ENCODE measurements at places on chromosomes 3 and 15.

GRCh38 chr15:41559239-41559782 is 299 bp downstream of the TYRO3 start:
- no peak for DNase-seq

DNA sequence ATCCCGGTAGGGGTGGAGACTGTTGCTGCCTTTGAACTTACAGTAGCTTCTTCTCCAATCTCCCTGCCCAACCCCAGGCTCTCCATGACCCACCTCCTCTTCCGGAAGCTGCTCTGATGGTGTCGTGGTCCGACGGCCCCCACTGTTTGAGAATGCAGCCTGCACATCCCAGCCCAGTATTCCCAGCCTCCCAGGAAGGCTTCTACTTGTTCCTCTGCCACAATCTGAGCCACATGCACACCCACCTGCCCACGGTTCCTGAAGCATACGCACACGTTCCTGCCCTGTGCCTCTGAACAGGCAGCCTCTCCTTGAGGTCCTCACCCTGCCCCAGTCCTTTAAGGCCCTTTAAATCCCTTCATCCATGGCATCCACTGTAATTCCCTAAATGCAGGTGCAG is 57.4 kb downstream of the ABTB1 start:
- DNase-seq: no peak

DNA sequence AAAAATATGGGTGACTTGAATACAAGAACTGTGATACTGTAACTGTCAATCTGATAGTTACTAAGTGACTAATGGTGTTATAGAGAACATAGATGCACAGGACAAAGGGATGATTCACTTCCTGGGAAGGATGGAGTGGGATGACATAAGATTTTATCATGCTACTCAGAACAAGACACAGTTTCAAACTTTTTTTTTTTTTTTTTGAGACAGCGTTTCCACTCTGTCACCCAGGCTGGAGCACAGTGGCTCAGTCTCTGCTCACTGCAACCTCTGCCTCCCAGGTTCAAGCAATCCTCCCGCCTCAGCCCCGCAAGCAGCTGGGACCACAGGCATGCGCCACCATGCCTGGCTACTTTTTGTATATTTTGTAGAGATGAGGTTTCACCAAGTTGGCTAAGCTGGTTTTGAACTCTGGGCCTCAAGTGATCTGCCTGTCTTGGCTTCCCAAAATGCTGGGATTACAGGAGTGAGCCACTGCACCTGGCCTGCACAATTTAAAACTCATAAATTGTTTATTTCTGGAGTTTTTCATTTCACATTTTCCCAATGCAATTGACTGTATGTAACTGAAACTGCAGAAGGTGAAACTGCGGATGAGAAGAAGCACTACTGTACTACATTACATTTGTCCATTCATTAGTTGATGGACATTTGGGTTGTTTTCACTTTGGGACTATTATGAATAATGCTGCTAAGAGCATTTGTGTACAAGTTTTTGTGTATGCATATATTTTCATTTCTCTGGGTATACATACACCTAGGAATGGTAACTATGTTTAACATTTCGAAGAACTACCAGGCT is 40.6 kb downstream of the ADIPOQ start:
- no peak for DNase-seq

- no peak for DNase-seq
Measured at GRCh38 chr3:159787794-159788205, 200.8 kb upstream of the IL12A start.

GRCh38 chr3:43770426-43771103 is 79.8 kb downstream of the ABHD5 start:
- no peak for DNase-seq

Measured in NCI-H524 treated with DMSO at 0.1 percent for 48 hours (cell line).